ENCODE measurements at places on chromosomes 5 and 9. TPM values are rescaled to one million over a fixed set of nuclear protein-coding genes. Genes with fewer than 3 reads are reported as not detected.

DNA sequence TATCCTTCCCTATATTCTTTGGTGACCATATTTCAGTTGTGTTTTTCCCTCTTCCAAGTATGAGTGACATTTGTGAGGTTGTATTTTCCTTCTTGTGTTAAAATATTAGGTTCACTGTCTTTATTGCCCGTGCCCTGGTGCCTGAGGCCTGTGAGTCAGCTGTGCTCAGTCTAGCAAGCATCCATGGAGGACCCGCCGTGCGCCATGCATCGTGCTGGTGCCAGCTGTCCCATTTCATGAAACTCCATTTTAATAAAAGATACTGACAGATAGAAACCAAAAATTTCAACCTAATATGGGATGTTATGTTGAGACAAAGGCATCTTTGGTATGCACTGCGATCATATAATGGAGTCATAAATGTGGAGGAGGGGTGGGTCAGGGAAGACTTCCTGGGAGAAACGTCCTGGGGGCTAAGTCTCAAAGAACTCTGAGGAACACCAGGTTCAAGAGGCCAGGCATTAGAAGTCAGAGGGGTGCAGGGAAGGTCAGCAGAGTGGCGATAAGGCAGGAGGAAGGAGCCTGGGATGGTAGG is 34.0 kb upstream of the FGF1 start:
- DNase-seq = no peak

- no peak for DNase-seq
These were observed 124.1 kb downstream of the JAKMIP2 start for GRCh38 chr5:147658293-147658932.

DNA sequence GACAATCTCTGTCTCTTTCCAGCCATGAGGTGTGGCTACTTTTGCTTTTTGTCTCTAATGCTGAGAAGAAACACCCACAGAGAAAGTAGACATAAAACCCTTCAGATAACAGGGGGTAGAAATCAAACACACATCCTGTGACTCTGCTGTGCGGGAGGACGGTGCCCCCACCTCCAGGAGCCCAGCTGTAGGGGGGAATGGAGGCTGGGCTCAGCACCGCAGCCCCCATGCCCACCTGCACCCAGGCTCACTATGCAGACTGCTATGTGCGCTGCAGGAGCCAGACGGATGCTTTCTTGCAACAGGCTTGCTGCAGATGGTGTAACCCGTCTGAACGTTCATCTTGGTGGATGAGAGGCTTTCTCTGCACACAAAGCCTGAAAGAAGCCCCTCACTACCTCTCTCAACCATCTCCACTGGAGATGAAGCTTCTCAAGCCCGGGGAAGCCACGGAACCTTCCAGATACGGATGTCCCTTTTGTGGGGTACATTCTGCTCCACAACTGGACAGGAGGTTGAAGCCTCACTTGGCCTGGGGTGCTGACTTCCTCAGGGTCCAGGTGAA is 207.2 kb downstream of the GADD45G start:
- no peak for DNase-seq

The NTRK2 gene
- not detected for total RNA-seq

The TNC gene
- 0.36 TPM for total RNA-seq

GRCh38 chr5:172178991-172179989 is 8.7 kb downstream of the STK10 start:
- DNase-seq = no peak

The ECM2 gene
- total RNA-seq = 0.11 TPM

GRCh38 chr9:89532478-89532877 is 34.6 kb upstream of the SEMA4D start:
- no peak for DNase-seq

DNA sequence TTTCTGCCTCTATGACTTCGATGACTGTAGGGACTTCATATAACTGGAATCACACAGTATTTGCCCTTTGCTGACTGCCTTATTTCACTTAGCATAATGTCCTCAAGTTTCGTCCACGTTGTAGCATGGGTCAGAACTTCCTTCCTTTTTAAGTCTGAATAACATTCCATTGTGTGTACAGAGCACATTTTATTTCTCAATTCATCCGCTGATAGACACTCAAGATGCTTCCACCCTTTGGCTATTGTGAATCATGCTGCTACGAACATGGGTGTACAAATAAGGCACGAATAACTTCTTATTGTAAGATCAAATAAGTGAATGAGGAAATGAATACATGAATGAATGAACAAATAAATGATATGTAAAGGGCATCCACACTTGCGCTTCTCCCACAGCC is 13.0 kb downstream of the BARX1 start:
- no peak for DNase-seq

The WWC1 gene
- not detected for total RNA-seq

GRCh38 chr5:140497897-140498296 is 49.6 kb upstream of the EIF4EBP3 start:
- DNase-seq = no peak

DNA sequence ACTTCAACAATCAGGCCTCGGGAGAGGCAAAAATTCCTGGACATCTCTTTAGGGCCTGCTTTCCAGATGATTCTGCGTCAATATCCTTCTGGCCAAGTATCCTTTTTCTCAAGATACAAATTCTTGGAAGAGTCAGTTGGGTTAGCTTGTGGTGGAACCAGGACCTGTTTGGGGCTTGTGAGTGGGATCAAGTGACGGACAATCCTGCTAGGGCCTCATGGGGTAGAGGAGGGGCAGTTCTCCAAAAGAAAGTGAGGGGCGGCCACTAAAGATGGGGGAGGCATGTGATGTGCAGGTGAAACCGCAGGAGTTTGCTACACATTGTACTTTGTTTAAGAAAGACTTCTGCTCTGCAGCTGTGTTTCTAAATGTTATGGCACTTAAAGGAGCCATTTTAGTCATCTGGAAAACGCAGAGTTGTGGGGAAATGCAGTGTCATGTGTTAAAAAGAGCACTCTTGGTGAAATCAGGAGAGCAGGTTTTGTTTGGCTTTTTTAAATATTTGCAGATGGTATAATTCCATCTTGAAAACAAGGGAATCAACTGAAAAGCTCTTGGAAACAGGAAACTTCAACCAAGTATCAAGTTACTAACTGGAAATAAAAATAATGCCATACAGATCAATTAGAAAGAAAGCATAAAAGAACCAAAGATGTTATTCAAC is 27.4 kb upstream of the GSN start:
- no peak for DNase-seq

DNA sequence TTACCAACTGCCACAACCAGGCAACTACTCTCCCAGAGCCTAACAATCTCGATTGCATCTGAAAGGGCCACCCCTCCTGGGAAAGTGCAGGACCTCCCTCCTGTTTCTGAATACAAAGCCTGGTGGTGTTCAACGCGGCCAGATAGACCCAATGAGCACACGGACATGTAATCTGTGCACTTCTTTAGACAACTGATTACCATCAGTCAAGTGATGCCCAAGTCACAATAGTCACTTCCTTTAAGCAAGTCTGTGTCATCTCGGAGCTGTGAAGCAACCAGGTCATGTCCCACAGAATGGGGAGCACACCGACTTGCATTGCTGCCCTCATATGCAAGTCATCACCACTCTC is 739 bp downstream of the C9orf72 start:
- DNase-seq = peak; percentile 81

DNA sequence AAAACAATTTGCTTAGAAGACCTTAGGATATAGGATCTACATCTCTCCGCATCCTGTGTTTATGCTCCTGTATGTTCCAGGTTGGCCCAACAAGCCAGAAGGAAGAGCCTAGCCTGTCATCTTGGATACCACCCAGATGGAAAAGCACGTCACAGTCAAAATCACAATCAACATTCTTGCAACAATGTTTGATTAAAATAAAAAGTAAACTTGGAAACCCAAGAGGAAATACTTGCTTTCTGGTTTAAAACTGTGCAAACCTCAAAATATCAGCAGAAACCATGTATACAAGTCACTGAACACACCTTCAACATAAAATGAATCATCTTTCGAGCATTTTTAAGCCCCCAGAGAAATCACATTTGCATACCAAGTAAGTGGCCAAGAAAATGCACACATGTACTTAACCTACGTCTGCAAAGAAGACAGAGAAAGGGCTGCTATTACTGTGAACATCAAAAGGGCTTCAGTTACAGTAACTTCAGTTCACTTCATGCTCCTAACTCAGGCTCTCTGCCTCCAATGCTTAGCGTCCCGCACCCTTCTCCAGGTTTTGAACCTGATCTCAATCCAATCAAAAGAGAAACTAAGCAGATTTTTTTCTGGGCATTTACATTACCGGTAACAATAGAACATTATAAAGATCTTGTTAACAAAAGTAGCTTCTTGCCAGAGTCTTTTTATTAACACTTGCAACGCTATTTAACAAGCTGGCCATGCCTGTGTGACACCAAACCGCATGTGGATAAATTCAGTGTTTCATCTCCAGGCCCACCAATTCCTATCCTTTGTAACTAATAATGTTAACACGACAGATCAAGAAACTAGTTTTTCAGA is 1.3 kb downstream of the ENC1 start:
- peak; percentile 63 for DNase-seq

The CARD9 gene
- total RNA-seq = 1.3 TPM

The ZNF366 gene
- not detected for total RNA-seq

DNA sequence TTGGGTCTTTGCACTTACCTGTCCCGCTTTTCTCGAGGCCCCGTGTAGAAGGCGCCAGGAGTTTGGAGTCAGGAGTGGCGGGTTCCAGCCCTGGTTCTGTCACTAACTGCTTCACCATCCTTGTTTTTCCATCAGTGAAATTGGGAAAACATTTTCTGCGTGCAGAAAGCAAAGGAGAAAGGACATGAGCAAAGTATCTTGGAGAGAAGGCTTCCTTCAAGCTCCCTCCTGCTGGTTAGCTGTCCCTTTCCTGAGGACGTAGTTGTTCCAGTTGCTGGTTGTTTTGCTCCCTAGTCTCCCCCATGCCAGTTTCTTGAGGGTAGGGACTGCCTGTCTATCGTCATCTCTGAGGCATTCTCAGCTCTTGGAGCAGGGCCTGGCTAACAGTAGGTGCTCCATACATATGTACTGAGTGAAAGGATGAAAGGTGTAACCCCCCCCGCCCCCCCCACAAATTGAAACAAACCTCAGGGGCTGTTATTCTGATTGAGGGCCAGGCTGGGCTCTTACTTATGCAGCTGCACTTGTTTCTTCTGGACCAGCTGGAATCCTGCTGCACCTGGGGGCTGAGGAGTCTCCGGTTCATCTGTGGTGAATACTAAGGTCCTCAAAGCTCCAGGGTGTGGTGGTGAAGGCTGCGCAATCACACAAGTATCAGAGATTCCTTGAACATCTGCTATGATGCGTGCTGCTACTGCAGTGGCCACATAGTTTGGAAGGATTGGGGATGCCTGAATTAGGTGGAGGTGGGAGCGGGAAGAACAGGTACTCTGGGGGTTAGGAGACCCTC is 1.0 kb downstream of the SMIM3 start:
- no peak for DNase-seq

The CBY3 gene
- not detected for total RNA-seq

GRCh38 chr5:171369898-171370297 is 17.8 kb upstream of the NPM1 start:
- DNase-seq = no peak

GRCh38 chr5:170599756-170600155 is 95.9 kb downstream of the KCNIP1 start:
- no peak for DNase-seq

The PCDHA4 gene
- total RNA-seq = not detected

GRCh38 chr9:82406456-82407085 is 418.0 kb downstream of the SPATA31D1 start:
- no peak for DNase-seq

DNA sequence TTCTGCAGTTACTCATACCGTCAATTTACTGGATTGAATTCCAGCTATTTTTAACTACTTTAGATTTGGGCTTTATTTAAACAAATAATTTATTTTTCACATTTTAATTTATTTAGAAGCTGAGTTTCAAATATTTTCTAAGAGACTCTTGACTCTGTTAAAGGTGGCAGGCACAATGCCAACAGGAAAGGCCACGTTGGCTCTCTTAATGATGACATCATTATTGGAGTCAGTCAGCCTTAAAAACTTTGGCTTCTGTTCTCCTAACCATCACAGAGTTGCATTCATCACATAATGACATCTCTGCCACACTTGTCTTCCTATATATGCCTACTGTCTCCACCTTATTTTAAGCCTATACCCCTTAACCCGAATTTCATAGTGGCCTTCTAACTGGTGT is 172.3 kb upstream of the PLPPR1 start:
- no peak for DNase-seq

GRCh38 chr9:74035786-74036185 is 461.3 kb upstream of the RORB start:
- no peak for DNase-seq

DNA sequence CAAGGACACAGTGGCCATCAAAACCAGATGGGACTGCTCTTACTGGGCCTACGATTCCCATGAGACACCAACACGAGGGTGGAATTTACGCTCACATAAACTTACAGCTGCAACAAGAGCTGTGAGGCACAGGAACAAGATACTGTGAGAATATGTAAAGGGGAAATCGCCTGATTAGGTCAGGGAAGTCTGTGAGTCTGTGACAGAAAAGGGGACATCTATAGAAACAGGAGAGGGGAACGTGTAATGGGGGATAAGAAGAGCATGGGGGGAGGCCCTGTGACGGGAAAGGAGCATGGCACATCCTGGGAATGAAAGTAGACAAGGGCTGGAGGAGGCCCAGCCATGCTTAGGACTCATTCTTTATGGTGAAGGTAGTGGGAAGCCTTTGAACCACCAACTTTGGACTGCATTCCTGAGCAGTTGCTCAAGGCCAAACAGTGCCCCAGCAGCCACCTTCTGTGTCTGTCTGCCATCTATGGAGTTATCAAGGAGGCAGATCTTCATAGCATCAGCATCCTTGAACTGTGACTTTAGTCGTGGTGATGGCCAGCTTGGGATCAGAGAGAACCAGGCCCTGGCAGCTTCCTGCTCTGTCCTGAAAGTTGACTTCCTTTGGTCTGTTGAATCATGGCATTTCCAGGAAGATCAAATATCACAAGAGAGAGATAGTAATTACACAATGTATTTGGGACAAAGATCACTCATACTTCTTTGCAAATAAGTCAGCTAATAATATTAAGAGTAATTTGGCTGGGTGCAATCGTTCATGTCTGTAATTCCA is 87.9 kb upstream of the FAM169A start:
- no peak for DNase-seq

DNA sequence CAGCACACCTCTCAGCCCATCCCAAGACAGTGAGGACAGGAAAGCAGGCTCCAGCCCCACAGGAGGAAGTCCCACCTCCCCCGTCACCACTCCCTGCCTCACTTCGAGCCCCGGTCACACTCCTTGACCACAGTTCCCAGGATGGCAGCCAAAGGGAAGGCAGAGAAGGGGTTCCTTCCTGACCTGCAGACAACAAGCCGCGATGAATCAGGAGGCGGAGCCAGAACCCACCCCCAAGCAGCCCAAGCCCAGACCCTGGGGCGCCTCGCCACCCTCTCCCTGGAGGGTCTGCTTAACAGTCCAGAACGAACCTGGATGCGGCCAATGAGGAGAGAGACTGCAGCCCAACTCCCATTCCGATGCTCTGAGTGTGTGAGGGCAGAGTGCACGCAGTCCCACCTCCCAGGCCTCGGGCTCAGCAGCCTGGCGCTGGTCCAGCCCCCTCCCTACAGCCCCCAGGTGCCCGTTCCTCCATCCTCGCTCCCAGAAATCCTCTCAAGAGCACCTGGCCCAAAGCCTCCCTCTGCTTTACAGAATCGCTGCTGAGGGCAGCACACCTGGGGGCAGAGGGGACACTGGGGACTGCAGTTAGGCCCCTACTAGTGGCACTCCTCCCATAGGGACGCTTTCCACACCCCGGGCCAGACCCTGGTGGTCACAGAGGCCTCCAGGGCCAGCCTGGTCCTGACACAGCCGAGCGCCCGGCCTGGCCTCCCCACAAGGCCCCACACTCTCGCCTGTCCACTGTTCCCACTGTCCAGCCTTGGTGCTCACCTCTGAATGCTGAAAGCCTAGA is 69.6 kb upstream of the LRRTM2 start:
- DNase-seq = no peak

- no peak for DNase-seq
These were observed 13.5 kb downstream of the SH3TC2 start for GRCh38 chr5:149049371-149049781.
